Right lobe of liver (tissue), 6 donors: ENCODE measurements at places on chromosomes 16 and 17. TPM values are rescaled to one million over a fixed set of nuclear protein-coding genes. Genes with fewer than 3 reads are reported as not detected.

Gene CPNE7
- 1.1 TPM for total RNA-seq

Gene FBXO39
- total RNA-seq: 0.33 TPM

Gene TPPP3
- 0.37 TPM for total RNA-seq

Gene KRTAP1-5
- total RNA-seq: not detected

Gene GJC1
- total RNA-seq: 0.37 TPM

- no peaks in the 10 kb centered on the region for H3K27me3 ChIP-seq
- H3K4me1 ChIP-seq: no peaks in the 10 kb centered on the region
- H3K4me3 ChIP-seq: no peak overlapping the region
Observed at GRCh38 chr17:60720763-60721531, 43.3 kb downstream of the BCAS3 start.

GRCh38 chr16:16763449-16763848 lies 384.5 kb downstream of the NPIPA7 start:
- H3K4me3 ChIP-seq: no peak overlapping the region
- DNase-seq: no peak

DNA sequence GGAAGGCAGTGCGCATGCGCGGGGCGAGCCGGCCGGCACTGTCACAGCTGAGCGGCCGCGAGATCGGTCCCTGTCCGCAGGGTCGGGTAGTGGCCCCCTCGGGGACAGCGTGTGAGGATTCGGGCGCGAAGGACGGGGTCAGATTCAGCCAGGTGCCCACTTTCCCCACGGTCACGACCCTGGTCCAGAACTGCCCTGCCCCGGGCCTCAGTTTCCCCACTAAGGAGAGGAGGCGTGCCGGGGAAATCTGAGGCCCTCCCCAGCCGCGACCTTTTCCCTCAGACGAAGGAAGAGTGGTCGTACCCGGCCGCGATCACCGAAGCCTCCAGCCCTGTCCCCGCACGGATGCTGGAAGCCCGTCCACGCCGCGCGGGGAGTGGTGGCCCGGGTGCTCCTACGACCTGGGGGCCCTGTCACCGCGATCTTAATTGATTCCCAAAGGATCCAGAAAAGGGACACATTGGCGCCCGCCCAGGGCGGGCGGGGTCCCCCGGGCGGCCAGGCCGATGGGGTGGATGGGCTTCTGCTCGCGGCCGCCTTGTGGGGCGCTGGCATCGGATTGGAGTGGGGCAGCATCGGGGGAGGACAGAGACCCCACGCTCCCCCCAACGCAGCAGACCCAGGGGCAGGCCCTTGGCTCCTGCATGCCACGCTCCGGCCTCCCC lies 57.7 kb downstream of the SRL start:
- H3K4me3 ChIP-seq: peak overlapping the region; percentile 88
- no peaks in the 10 kb centered on the region for H3K36me3 ChIP-seq
- H3K4me1 ChIP-seq: peaks cover 6% of the 10 kb centered on the region

- peaks cover 5% of the 10 kb centered on the region for H3K36me3 ChIP-seq
- no peaks in the 10 kb centered on the region for H3K27me3 ChIP-seq
- H3K27ac ChIP-seq: no peak overlapping the region
- H3K4me1 ChIP-seq: no peaks in the 10 kb centered on the region
- DNase-seq: no peak
Observed at GRCh38 chr17:1532836-1533602, 16.6 kb upstream of the INPP5K start.

- H3K27me3 ChIP-seq: no peaks in the 10 kb centered on the region
- H3K4me1 ChIP-seq: peaks cover 17% of the 10 kb centered on the region
- no peak for DNase-seq
- no peak overlapping the region for H3K27ac ChIP-seq
- H3K36me3 ChIP-seq: no peaks in the 10 kb centered on the region
Observed at GRCh38 chr16:651844-652243, 2.7 kb downstream of the WDR90 start.

- no peaks in the 10 kb centered on the region for H3K4me1 ChIP-seq
- no peak overlapping the region for H3K4me3 ChIP-seq
- no peaks in the 10 kb centered on the region for H3K36me3 ChIP-seq
- no peak overlapping the region for H3K27ac ChIP-seq
- no peak for DNase-seq
Observed at GRCh38 chr16:5446623-5447240, 349.1 kb upstream of the EEF2KMT start.

GRCh38 chr17:78438694-78439325 lies 60.4 kb downstream of the PGS1 start:
- H3K36me3 ChIP-seq: no peaks in the 10 kb centered on the region
- H3K27ac ChIP-seq: no peak overlapping the region
- H3K4me1 ChIP-seq: no peaks in the 10 kb centered on the region
- DNase-seq: no peak
- H3K27me3 ChIP-seq: no peaks in the 10 kb centered on the region

- no peak overlapping the region for H3K4me3 ChIP-seq
- no peaks in the 10 kb centered on the region for H3K4me1 ChIP-seq
- H3K27me3 ChIP-seq: no peaks in the 10 kb centered on the region
- no peaks in the 10 kb centered on the region for H3K36me3 ChIP-seq
- no peak for DNase-seq
Observed at GRCh38 chr17:4480929-4481898, 17.5 kb upstream of the SPNS2 start.

DNA sequence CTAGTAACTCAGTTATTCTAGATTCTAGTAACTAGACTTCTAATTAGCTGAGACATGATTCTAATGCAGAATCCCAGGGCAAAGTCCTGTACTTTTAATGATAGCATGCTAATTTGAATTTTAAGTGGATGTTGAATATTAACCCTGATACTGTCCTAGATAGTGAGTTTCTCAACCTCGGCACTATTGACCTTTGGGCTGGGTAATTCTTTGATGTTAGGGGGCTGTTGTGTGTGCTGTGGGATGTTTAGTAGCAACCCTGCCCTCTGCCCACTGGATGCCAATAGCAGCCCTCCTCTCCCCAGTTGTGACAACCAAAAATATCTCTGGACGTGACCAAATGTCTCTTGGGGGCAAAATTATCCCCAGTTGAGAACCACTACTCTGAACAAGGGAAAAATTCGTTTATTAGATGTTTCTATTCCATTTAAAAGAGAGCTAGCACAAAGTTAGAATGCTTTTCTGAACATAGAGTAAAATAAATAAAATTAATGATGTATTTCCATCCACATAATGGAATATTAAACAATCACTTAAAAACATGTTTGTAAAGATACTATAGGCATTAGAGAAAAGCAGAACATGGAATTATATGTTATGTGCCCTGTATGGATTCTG lies 30.2 kb downstream of the SALL1 start:
- no peaks in the 10 kb centered on the region for H3K4me1 ChIP-seq
- H3K36me3 ChIP-seq: no peaks in the 10 kb centered on the region
- DNase-seq: no peak

- H3K27ac ChIP-seq: no peak overlapping the region
- no peak for DNase-seq
- H3K36me3 ChIP-seq: no peaks in the 10 kb centered on the region
- no peaks in the 10 kb centered on the region for H3K27me3 ChIP-seq
- no peaks in the 10 kb centered on the region for H3K4me1 ChIP-seq
- peak overlapping the region; percentile 41 for H3K4me3 ChIP-seq
Observed at GRCh38 chr16:57478396-57479204, 7.7 kb downstream of the DOK4 start.

GRCh38 chr16:234468-235305 lies at the start of gene FAM234A:
Gene FAM234A, plus strand, starts transcription at chr16:234821. Its CDS starts 19,593 bp downstream, at chr16:254414.
- peak within 1 kb of the TSS; percentile 92 for H3K27ac ChIP-seq
- peak within 1 kb of the TSS; percentile 87 for H3K4me3 ChIP-seq
- DNase-seq: peak; percentile 96
- no peaks in the 10 kb centered on the region for H3K4me1 ChIP-seq

GRCh38 chr17:59766491-59766890 lies 59.0 kb downstream of the VMP1 start:
- no peak overlapping the region for H3K27ac ChIP-seq
- H3K4me1 ChIP-seq: no peaks in the 10 kb centered on the region
- no peak overlapping the region for H3K4me3 ChIP-seq
- H3K36me3 ChIP-seq: no peaks in the 10 kb centered on the region
- no peak for DNase-seq

- H3K27ac ChIP-seq: no peak overlapping the region
- DNase-seq: no peak
- H3K4me3 ChIP-seq: no peak overlapping the region
- H3K36me3 ChIP-seq: no peaks in the 10 kb centered on the region
Observed at GRCh38 chr16:5852151-5852550, 754.6 kb upstream of the EEF2KMT start.

DNA sequence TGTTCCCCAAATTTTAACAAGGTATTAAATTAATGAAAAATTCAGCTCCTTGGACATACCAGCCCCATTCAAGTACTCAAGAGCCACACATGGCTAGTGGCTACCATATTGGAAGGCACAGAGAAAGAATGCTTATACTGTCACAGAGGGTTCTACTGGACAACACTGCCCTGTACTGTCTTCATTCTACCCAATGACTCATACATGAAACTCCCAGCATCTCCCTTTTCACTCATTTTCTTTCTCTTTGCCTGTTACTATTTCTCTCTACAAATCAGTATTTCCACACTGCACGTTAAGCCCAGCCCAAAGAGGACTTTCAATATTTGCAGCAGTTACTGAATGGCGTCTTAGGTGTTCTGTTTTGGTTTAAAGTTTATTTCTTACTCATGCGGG lies 72.1 kb upstream of the RCVRN start:
- no peaks in the 10 kb centered on the region for H3K36me3 ChIP-seq
- no peak for DNase-seq
- H3K27me3 ChIP-seq: no peaks in the 10 kb centered on the region
- H3K4me3 ChIP-seq: no peak overlapping the region
- H3K4me1 ChIP-seq: no peaks in the 10 kb centered on the region

DNA sequence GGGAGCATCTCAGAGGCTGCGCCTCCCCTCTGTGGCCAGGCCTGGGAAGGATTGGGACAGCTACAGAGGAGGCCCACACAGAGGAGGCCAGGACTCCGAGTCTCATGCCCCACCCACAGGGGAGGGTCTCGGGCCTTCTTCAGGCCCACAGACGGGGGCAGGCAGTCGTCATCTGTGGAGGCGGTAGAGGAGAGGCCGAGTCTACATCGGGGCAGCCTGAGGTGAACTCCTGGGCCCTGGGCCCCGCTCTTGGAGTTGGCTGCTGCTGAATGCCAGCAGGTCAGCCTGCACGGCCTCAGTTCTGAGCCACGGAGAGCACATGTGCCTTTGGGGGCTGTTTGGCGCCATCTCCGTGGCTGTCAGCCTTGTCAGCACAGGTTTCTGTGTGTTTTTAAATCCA lies 8.1 kb upstream of the NUDT16L1 start:
- peak; percentile 69 for DNase-seq
- H3K27ac ChIP-seq: peak overlapping the region; percentile 96
- H3K36me3 ChIP-seq: no peaks in the 10 kb centered on the region

- no peak overlapping the region for H3K4me3 ChIP-seq
- H3K4me1 ChIP-seq: peaks cover 18% of the 10 kb centered on the region
- H3K27ac ChIP-seq: no peak overlapping the region
- H3K36me3 ChIP-seq: no peaks in the 10 kb centered on the region
Observed at GRCh38 chr16:69942627-69943170, 8.4 kb upstream of the CLEC18A start.

- peaks cover 37% of the 10 kb centered on the region for H3K4me1 ChIP-seq
- H3K27me3 ChIP-seq: no peaks in the 10 kb centered on the region
- H3K27ac ChIP-seq: peak overlapping the region; percentile 54
- peaks cover under 1% of the 10 kb centered on the region for H3K36me3 ChIP-seq
- H3K4me3 ChIP-seq: no peak overlapping the region
- no peak for DNase-seq
Observed at GRCh38 chr17:19670908-19671307, 22.4 kb downstream of the ALDH3A2 start.

GRCh38 chr16:89098767-89099430 lies 5.2 kb downstream of the ACSF3 start:
- no peak for DNase-seq
- H3K4me3 ChIP-seq: no peak overlapping the region
- no peaks in the 10 kb centered on the region for H3K36me3 ChIP-seq
- no peak overlapping the region for H3K27ac ChIP-seq
- H3K27me3 ChIP-seq: no peaks in the 10 kb centered on the region

- DNase-seq: no peak
- H3K27me3 ChIP-seq: no peaks in the 10 kb centered on the region
- H3K27ac ChIP-seq: no peak overlapping the region
- H3K4me3 ChIP-seq: no peak overlapping the region
- H3K4me1 ChIP-seq: no peaks in the 10 kb centered on the region
Observed at GRCh38 chr16:80199614-80200013, 341.2 kb upstream of the DYNLRB2 start.

DNA sequence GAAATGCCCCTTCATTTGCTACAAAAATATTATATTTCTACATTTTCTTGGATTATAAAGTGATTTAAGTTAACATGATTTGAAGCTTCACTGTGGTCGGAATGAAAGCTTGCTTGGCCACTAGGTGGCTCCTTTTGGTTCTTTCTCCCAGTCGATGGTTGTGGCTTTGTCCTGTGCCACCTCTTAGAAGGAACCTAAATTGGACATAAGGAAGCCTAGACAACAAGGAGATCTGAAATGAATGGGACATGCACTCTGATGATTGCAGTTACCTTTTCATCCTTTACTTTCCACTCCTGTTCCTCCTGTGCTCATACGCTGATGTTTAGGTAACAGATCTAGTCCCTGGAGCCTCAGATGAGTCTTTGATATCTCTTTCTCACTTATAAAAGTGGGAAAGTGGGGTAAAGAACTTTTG lies 39.2 kb downstream of the FTO start:
- H3K36me3 ChIP-seq: no peaks in the 10 kb centered on the region
- DNase-seq: no peak
- H3K4me3 ChIP-seq: no peak overlapping the region
- H3K4me1 ChIP-seq: no peaks in the 10 kb centered on the region
- H3K27ac ChIP-seq: no peak overlapping the region

- no peak overlapping the region for H3K4me3 ChIP-seq
- no peaks in the 10 kb centered on the region for H3K27me3 ChIP-seq
- H3K27ac ChIP-seq: no peak overlapping the region
- DNase-seq: no peak
- no peaks in the 10 kb centered on the region for H3K4me1 ChIP-seq
Observed at GRCh38 chr17:17351356-17351891, 48.3 kb downstream of the NT5M start.

GRCh38 chr16:86033016-86033474 lies 134.1 kb downstream of the IRF8 start:
- no peaks in the 10 kb centered on the region for H3K27me3 ChIP-seq
- no peak overlapping the region for H3K27ac ChIP-seq
- H3K4me3 ChIP-seq: no peak overlapping the region
- DNase-seq: no peak
- H3K4me1 ChIP-seq: no peaks in the 10 kb centered on the region

- peaks cover 7% of the 10 kb centered on the region for H3K36me3 ChIP-seq
- H3K27ac ChIP-seq: no peak overlapping the region
- H3K4me3 ChIP-seq: no peak overlapping the region
- no peaks in the 10 kb centered on the region for H3K4me1 ChIP-seq
- no peak for DNase-seq
- H3K27me3 ChIP-seq: no peaks in the 10 kb centered on the region
Observed at GRCh38 chr16:11557801-11558200, 28.9 kb downstream of the LITAF start.

DNA sequence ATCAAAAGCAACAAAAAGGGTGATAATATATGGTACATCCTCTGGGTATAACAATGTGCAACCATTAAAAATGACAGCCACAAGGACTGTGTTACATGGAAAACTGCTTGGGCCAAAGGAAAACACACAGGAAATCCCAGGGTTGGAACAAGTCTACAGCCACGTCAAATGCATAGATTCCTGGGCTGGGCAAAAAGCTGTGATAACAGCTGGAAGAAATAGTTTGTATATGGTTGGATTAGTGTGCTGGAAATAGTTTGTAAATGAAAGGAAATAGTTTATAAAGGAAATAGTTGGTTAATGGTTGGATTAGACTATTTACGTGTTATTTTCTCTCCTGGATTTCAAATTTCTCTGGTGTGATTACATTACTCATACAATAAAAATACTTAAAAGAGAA lies 2.6 kb downstream of the HSD17B2 start:
- H3K4me1 ChIP-seq: peaks cover 15% of the 10 kb centered on the region
- H3K4me3 ChIP-seq: no peak overlapping the region
- H3K36me3 ChIP-seq: no peaks in the 10 kb centered on the region
